ENCODE measurements at places on chromosomes 12 and 14. TPM values are rescaled to one million over a fixed set of nuclear protein-coding genes. Genes with fewer than 3 reads are reported as not detected.

DNA sequence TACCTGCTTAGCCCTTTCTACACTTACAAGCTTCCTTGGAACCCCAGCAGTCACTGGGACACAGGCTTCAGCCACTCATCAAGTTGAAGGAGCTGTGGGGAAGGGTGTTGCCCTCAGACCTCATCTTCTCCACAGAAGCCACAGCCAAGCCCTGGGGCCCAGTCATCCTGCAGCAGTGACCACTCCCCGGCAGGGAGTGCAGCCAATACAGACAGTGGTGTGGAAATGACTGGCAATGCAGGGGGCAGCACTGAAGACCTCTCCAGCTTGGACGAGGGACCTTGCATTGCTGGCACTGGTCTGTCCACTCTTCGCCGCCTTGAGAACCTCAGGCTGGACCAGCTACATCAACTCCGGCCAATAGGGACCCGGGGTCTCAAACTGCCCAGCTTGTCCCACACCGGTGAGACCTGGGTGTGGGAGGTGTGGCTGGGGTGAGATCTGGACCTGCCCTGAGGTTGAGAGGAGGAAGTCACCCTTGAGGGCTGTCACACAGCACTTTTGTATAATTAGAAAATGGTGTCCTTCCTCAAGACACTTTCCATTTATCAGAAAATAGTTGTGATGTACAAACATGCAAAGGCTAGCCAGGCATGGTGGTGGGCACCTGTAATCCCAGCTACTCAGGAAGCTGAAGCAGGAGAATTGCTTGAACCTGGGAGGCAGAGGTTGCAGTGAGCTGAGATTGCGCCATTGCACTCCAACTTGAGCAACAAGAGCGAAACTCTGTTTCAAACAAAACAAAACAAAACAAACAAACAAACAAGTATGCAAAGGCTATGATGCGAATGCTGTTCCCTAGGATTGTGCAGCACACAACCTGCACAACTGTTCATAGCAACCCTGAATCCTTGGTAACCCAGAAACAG is 9.9 kb downstream of the GLI1 start:
- DNase-seq, result no peak

DNA sequence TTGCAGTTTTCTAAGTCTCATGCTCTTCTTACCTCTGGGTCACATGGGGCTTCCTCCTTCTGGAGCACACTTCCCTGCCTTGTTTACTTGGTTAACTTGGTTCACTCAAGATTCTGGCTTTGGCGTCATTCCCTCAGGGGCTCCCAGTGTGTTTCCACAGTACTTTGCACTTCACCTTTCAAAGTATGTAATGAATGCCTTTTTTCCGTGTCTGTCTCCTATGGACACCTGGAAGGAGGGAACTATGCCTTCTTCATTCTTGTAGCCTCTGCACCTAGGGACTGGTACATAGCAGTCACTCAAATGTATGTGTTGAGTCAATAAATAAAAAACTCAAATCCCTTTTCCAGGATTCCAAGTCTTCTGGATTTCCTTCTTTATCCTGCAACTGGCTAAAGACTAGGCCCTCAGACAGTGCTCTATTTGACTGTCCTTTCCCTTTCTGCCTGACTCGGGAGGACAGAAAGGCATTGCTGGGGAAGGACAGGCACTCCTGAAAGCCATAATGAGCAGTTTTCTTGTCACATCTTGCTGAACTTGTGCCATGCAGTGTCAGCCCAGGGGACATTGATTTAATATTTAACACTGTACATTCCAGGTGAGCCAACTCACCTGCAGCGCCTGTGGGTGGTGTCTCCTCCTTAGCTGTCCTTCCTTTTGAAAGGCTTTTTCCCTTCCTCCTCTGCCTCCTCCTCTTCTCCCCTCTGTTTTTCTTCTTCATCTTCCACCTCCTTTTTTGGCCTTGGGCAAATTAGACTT is 12.8 kb downstream of the MYRFL start:
- DNase-seq, result no peak

DNA sequence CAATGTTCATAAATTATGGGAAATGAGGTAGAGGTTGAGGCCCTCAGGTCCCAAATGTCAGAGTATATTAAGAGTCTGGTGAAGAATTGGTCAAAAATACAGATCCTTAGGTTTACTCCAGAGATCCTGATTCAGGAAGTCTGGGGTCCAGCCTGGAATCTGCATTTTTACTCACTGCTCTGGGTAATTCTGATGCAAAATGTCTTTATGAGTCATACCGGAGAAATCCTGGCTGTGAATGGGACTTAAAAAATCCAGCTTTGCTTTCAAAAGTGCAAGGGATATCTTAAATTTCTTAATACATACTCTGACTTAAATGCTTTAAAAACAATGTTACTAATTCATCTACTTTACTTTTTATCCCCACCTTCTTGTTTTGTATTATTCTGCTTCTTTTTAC is 74.5 kb downstream of the FERMT2 start:
- no peak for DNase-seq

Gene E2F7
- 9.3 TPM for polyA plus RNA-seq

Gene ANO2
- 3.9 TPM for polyA plus RNA-seq

Gene SELPLG
- polyA plus RNA-seq, result 1.9 TPM

Data from left renal cortex interstitium (tissue), 4 donors.